Right cardiac atrium (tissue), 5 donors: ENCODE measurements at places on chromosomes 7 and 10. TPM values are rescaled to one million over a fixed set of nuclear protein-coding genes. Genes with fewer than 3 reads are reported as not detected.

CALN1 gene
- polyA plus RNA-seq, result not detected

HOGA1 gene
- 15.0 TPM for polyA plus RNA-seq

DNA sequence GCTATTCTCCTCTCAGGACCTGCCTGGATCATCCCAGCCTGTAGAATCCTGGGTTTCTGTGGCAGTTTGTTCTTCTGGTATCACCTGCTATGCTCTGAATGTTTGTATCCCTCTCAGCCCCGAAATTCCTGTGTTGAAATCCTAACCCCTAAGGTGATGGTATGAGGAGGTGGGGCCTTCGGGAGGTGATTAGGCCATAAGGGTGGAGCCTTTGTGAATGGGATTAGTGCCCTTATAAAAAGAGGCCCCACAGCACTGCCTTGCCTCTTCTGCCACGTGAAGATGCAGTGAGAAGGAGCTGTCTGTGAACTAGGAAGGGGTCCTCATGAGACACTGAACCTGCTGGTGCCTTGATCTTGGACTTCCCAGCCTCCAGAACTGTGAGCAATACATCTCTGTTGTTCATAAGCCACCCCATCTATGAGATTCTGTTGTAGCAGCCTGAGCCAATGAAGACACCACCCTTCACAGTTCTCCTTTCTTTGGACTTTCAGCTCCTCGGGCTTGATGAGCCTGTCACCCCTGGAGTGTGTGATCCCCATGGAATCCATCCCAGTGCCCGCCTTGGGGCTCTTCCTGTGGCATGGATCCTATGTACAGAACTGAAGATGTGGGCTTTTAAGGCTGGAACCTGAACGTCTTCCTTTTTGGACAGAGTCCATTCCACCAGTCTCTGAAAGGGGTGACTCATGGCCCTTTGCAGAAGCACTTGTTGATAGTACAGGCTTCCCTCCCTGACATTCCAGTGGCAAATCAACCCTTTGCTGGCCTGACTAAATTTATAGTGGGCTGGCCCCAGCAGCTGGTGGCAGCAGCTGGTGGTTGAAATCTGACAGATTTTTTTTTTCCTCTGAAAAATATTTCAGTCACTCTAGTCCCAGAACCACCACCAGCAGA lies 138.0 kb downstream of the TACC2 start:
- DNase-seq, result no peak

- peak; percentile 62 for DNase-seq
Measured at GRCh38 chr10:35335133-35336083, 901 bp upstream of the CCNY start.

DNA sequence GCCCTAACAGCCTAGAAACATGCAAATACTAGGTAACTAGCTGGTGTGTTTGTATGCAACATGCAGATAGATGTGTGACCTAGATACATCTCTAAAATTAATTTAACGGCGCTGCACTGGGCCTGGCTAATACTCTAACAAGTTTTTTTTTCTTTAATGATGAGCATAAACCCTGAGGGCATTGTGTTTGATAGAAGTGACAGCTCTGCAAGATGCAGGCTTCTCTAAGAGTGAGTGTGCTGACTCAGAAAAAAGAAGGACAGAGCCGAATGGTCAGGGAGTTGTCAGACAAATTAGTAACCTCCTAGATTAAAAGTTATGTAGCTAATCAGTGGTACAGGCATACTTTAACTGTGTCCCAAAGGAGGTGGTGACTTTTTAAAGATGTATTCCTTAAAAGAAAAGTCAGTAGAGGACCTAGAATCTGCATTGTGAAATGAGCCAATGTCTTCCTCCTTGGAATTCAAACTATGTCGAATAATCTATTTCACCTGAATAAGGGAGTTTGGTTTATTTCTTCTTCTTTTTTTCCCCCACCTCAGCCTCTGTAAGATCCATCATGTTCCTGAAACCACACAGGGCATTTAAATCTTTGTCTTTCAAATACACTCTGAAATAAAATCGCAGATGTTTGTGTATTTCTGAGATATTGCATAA lies 315.1 kb downstream of the GFRA1 start:
- DNase-seq, result no peak

TRIM50 gene
- 0.07 TPM for polyA plus RNA-seq

DNA sequence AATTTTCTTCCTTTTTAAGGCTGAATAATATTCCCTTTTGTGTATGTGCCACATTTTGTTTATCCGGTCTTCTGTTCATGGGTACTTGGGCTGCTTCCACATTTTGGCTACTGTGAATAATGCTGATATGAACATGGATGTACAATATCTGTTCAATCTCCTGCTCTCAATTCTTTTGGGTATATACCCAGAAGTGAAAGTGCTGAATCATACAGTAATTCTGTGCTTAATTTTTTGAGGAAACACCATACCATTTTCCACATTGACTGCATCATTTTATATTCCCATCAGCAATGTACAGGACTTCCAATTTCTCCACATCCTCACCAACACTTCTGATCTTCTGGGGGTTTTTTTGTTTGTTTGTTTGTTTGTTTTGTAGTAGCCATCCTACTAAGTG lies 135.0 kb upstream of the INHBA start:
- DNase-seq, result no peak
